ENCODE measurements at places on chromosomes 6 and 20. TPM values are rescaled to one million over a fixed set of nuclear protein-coding genes. Genes with fewer than 3 reads are reported as not detected.

- DNase-seq: no peak
These were observed 203.0 kb upstream of the TBX18 start for GRCh38 chr6:84967389-84967788.

GRCh38 chr6:33443025-33443424 lies 11.4 kb upstream of the ZBTB9 start:
- DNase-seq: no peak

DNA sequence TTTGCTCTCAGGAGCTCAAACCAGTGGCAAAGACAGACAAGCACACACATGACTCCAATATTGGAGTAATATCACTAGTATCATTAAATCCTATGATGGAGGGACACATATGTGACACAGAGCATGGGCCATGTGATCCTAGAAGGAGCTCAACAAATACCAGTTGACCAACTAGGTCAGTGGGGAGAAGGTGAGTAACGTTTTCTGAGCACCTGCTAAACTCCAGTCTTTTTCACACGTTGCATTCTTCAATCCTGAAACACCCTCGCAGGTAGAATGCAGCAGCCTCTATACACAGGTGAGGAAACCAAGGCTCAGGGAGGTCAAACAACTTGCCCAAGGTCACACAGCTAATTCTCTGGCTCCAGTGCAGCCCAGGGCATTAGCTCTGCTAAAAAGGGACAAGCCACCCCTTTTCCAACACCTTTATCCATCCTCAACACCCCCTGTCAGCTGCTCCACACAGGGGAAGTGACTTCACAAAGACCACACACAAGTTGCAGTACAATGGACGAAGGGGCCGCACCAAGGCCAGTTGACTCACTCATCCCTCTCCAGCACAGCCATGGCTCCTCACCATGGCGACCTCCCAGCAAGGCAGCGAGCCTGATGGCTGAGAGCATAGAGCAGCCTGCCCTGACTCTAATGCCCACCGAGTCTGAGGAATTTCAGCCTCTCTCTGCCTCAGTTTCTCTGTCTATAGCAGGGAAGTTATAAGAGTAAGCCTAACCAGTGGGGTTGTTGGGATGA lies 4.4 kb downstream of the CAPN11 start:
- DNase-seq: no peak

DNA sequence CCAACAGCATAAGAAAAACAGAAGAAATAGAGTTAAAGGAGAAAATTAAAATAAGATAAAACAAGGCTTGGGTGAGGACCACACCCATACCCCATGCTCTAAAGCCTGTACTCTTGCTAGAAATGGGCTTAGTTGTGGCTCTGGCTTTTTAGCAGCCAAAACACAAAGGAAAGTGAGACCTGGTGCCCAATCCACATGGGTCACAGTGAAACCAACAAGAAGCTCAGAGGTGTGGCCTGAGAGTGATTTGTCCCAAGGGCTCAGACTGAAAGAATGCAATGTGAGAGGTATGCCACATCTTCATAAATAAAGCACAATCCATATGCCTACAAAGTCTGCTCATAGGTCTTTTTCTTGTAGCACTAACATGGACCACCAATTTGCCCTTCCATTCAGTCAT lies 21.1 kb downstream of the HM13 start:
- DNase-seq: no peak

GRCh38 chr6:89346433-89346832 lies 6.1 kb downstream of the UBE2J1 start:
- no peak for DNase-seq

- no peak for DNase-seq
These were observed 81.0 kb downstream of the EDN1 start for GRCh38 chr6:12371151-12371550.

DNA sequence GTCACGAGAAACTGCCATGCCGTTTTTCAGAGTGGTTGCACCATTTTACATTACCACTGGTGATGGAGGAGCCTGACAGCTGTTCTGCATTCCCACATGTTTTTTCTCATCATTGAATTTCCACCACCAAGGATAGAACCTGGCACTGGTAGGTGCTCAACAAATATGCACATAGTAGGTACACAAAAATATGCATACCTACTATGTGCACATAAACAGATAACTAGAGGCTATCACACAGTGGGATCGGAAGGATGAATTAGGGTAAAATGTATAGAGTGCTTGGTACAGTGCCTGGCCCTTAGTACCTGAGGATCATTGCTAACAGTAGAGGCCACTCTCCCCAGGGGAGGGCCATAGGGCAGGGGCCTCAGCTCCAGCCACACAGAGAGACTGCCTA lies 47.0 kb downstream of the SLC2A10 start:
- no peak for DNase-seq

GRCh38 chr20:37980876-37981275 lies 52.4 kb downstream of the TTI1 start:
- no peak for DNase-seq

DNA sequence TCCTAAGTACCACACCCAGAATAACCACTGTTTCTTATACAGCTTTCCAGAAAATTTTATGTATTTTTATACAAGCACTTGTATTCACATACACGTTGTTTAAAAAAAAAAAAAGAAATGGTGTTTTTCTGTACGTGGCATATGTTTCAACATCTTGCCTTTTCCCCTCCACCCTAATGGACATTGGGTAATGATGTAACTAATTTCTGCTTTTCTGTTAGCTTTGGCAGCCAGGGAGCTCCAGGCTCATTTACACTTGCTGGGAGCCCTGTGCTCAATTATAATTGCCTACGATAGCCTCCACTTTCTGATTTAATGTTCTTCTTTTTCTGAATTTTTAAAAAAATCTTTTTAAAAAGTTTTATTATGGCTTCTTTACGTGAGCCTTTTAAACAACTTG lies 352.4 kb downstream of the UTRN start:
- no peak for DNase-seq

- no peak for DNase-seq
These were observed 121.2 kb downstream of the MMUT start for GRCh38 chr6:49341869-49342268.

DNA sequence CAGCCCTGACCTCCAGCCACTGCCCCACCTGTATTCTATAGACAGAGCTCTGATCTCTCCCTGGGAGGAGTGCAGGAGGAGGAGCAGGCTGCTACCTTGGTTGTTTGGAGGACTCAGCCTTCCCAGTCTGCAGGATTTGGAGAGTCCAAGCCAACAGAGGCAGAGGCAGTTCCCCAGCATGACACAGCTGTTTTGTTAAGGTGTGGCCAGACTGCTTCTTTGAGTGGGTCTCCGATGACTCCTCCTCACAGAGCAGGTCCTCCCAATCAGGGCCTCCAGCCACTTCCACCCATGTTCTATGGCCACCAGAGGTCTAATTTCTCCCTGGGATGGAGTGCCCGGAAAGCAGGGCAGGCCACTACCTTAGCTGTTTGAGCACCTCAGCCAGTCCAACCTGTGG lies 203.5 kb downstream of the HACE1 start:
- no peak for DNase-seq

GRCh38 chr20:11564491-11564890 lies 353.2 kb upstream of the BTBD3 start:
- no peak for DNase-seq

The NKAIN2 gene
- not detected for total RNA-seq

The ZBTB22 gene
- 26.3 TPM for total RNA-seq

The SLC17A3 gene
- total RNA-seq: 1.0 TPM

The ADGB gene
- total RNA-seq: not detected

The HEY2 gene
- not detected for total RNA-seq
